Cortex of kidney (tissue), 1 donor: ENCODE measurements at places on chromosomes 7 and 10.

DNA sequence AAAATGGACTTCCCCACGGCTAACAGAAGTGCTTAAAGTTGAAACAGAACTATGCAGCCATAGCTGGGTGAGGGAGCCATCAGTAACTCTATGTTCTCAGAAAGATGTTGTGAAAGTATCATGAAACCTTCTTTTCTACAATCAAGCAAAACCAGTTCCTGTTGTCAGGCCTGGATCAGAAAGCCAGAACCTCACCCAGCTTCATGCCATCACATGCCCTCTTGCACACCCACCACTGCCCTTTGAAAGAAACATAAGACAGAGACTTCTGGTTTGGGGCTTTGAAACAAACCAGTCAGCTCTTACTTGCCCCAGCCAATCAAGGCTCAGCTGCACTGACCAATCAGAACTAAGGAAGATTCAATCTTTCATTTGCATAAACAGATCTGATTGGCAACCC is 230.8 kb upstream of the FERD3L start:
- DNase-seq = no peak

- DNase-seq = no peak
Measured at GRCh38 chr7:120874722-120875121, 16.8 kb upstream of the TSPAN12 start.

- no peak for DNase-seq
Measured at GRCh38 chr10:47178537-47179290, 121.3 kb upstream of the GDF10 start.

DNA sequence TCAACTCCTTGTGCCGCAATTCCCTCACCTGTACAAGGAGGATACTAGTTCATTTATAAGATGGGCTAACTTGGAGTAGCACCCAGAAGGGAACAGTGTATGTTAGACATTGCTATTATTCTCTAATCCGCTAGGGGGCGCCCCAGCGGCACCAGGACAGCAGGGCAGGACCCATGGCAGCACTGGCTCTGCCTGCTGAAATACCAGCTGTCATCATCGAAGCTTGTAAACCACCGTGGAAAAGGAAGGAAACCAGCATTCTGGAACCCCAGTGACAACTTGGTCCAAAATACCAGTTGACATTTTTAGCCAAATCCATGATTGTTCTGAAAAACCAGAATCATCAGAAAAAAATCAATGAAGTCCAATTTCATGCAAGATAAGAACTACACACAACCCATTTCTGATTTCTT is 134.4 kb downstream of the ITGA8 start:
- DNase-seq = no peak

- DNase-seq = no peak
Measured at GRCh38 chr7:118285358-118285757, 60.9 kb downstream of the ANKRD7 start.

GRCh38 chr10:69139961-69140360 is 16.0 kb downstream of the VPS26A start:
- DNase-seq = no peak

DNA sequence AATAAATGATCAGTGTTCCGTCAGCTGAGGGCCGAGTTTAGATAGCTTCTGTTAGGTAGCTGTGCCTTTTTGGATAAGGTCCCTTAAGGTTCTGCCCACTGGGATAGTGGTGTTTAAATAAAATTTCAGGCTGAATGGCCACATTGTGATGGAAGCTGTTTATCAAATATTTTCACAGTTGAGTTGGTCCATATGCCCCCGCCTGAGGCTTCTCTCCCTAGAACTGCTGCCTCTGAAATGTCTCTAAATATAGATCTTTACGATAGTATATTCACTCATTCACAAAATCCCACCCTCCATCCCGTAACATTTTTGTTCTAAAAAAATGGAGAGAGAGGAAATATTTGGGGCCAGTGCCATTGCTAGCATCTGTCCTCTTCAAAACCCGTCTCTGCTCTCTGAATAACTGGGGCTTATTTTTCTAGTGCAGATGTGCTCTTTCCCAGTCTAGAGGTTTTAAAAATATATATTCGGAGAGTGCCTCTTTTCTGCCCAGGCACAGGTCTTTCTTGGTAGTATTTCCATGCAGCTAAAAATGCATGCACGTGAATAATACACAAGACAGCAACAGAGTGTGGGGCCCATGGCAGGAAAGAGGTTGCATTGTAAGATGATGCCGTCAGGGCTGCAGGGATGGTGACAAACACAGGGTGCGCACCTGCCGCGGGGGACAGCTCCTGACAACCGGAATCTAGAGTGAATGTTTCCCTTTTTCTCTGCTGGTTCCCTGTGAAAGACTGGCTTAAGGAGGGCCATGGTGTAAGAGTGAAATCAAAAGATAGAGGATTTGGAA is 105.4 kb upstream of the BTBD16 start:
- no peak for DNase-seq

GRCh38 chr10:17644485-17644943 is 563 bp downstream of the STAM start:
- no peak for DNase-seq

DNA sequence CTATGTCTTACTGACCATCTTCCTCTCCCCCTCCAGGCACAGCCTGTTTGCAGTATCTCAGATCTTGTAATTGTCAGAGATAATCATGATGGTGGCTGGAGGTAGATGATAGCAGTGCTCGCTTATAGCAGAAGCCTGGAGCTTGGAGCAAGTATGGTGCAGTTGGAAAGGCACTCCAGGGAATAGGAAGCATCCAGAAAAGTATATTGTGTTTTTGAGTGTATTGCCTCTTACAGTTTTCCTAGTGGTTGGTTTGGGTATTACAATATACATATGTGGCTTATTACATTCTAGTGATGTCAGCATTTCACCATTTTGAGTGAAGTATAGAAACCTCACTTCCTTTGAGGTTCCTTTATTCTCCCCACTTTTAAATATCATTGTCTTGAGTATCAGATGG is 101.5 kb downstream of the STK31 start:
- no peak for DNase-seq

GRCh38 chr7:12294701-12295100 is 83.6 kb downstream of the TMEM106B start:
- DNase-seq = no peak

DNA sequence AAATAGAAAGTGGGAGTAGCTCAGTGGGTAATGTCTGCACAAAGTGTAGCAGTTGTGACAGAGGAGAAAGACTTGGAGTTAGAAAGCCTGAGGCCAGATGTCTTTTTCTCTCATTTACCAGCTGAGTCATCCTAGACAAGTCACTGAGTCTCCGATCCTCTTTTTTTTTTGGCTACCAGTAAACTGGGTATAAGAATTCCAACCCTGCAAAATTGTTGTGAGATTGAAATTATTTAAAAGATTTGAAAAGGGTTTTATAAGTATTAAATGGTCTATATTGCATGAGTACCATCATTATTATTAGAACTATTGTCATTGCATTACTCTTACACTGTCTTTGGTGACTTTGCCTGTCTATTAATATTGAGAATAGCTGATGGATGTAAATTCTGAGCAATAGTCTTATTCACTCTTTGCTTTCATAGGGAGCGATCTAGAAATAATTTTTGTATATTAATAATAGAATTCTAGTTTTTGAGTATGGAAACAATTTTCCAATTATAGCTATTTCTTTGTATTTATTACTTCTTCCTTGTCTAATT is 74.0 kb downstream of the ARID5B start:
- DNase-seq = no peak

- DNase-seq = no peak
Measured at GRCh38 chr7:155962968-155963300, 150.7 kb upstream of the SHH start.

GRCh38 chr7:50632561-50633413 is 67.6 kb upstream of the DDC start:
- no peak for DNase-seq

GRCh38 chr7:43463401-43463980 is 119.4 kb upstream of the STK17A start:
- no peak for DNase-seq

- no peak for DNase-seq
Measured at GRCh38 chr7:30183749-30184369, 49.1 kb downstream of the MTURN start.

DNA sequence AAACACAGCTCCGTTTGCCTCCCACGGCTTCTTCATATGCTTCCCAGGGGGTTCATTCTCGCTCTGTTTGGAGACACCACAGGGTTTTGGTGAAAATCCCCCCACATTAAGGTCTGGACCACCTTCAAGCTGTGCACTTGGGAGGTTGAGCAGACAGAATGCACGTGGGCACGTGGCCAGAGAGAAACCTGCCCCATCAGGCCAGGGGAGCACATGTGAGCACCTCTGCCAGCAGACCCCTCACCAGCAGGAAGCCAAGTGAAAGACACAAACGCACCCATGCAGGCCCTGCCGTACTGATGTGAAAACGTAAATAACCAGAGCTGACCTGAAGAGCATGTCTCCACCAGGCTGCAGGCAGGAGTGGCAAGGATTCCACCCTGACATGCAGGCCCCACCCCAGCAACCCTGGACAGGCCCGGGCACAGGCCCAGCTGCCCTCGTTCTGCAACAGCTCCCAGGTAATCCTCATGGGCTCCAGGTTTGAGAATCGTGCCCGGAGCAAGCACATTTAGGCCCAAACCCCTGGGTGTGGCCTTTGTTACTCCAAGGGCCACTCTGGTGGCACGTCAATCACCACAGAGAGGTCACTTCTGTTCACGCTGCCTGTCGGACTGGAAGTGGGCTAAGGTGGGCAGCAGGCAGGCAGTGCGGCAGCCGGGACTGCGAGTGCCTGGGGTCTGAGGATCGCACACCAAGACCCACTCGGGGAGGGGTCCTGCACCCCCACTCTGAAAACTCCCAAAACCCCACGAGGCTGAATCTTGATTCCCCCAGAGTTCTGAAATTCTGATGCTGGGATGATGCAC is 184.4 kb downstream of the PTPRN2 start:
- DNase-seq = no peak

DNA sequence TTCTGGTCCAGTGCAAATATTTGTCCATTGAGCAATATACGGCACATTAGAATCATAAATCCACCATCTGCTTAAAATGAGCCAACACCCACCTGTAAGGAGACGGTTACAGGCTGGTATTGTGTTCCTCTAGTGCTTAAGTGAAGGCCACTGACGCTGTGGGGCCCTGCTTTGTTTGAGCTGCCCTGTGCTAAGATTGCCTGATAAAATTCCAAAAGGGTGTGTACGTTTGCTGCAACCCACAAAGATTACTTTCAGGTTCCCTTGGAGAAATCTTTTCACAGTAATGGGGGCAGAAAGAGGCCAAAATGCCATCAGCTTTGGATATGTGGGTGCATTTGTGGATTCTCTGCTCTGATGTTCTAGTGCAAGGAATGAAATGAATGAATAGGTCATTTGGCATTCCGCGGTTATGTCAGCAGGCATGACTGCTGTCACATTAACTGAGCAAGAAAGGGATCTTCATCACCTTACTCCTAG is 34.4 kb downstream of the AGR3 start:
- DNase-seq = no peak

GRCh38 chr7:23385140-23385539 is 85.2 kb downstream of the IGF2BP3 start:
- no peak for DNase-seq

- no peak for DNase-seq
Measured at GRCh38 chr10:33897291-33897752, 562.9 kb upstream of the NRP1 start.

DNA sequence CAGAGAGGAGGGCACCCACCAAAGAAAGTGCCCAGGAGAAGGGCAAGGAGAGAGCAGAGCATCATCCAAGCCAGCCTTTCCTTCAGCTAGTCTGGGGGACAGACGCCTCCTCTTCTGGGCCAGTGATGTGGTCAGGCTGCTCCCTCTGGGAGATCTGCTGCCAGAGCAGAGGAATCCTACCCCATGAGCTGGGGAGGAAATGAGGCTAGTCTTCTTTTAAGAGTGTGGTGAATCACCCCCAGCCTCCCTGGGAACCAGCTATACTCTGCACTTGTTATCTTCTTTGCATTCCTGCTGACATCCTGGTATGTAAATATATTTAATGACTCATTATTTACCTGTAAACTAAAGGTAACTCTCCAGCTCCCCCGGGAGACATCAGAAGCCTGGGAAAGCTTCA is 41.6 kb upstream of the EPHB6 start:
- DNase-seq = no peak

- DNase-seq = no peak
Measured at GRCh38 chr10:83469728-83470331, 669.5 kb upstream of the GHITM start.

- no peak for DNase-seq
Measured at GRCh38 chr7:128405471-128406313, 4.1 kb downstream of the IMPDH1 start.
